ENCODE measurements at places on chromosomes 12 and 14.

GRCh38 chr14:90301668-90302090 lies 30.1 kb downstream of the NRDE2 start:
- no peak for DNase-seq

- no peak for DNase-seq
These were observed 59.7 kb downstream of the CAPZA3 start for GRCh38 chr12:18797604-18798003.

GRCh38 chr12:28040246-28040645 lies 67.7 kb upstream of the PTHLH start:
- no peak for DNase-seq

GRCh38 chr12:107612508-107612907 lies 73.1 kb upstream of the PWP1 start:
- DNase-seq, result no peak
